ENCODE measurements at places on chromosomes 7 and 10.

- DNase-seq: no peak
These were observed 48.0 kb downstream of the MTURN start for GRCh38 chr7:30182814-30183213.

GRCh38 chr10:69965919-69966662, 86.6 kb upstream of the MACROH2A2 start:
- no peak for DNase-seq

DNA sequence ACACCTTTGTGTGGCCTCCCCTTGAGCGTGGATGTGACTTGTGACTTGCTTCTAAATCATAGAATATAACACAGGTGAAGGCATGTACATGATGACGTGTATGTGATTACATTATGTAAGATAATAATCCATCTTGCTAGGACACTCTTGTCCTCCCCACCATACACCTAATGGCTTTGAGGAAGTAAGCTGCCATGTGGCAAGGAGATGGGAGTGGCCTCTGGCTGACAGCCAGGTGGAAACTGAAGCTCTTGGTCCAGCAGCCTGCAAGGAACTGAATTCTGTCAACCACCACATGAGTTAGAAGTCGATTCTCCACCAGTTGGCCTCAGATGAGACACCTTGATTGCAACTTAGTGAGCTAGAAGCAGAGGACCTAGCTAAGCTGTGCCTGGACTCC, 67.4 kb upstream of the ELN start:
- no peak for DNase-seq

- no peak for DNase-seq
These were observed 342.1 kb downstream of the BMPER start for GRCh38 chr7:34247468-34247867.

DNA sequence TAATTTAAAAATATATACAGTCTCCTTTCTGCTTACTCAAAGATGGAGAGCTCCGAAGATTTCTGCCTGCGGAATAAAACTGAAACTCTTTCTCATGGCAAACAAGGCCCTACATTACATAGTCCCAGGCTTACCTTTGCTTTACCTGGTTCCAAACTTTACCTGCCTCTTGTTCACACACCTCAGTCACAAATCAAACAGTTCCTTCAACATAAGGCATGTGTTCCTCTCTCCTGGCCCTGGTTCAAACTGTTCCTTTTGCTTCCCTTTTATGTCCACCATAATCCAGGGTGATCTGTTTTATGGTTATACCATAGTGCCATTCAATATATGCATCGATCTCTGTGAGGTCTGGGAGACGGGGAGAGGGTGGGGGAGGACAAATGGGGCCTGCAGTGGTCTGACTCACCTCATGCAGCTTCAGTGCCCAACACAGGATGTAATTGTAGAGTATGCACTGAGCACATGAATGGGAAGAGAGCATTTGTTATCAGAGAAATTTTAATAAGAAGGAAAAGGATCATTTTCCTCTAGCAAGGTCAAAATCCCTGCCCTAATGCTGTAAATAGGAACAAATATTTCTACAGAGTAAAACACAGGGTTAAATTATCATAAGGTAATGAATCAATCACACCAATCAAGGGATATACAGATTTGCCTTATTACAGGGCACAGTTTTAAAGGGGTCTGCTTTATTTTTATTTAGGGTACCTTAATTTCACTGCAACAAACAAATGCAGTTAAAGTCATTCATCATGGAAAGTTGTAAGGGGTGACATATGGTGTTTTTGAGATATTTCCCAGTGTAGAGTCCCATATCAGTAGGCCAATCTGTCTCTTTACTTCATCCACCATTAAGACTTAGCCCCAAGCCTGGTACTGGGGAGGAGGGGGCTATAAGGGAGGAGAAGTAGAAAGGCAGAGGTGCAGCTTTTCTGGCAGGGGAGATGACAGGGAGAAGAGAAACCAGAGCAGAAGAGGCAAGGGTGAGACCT, 88.8 kb upstream of the PDE1C start:
- no peak for DNase-seq

GRCh38 chr10:117652228-117653169, 110.0 kb downstream of the EMX2 start:
- no peak for DNase-seq

- DNase-seq: no peak
These were observed 37.2 kb upstream of the CDH23 start for GRCh38 chr10:71359364-71360046.

GRCh38 chr7:148662646-148663045, 36.1 kb upstream of the CUL1 start:
- no peak for DNase-seq

GRCh38 chr7:874031-874749, 2.2 kb upstream of the GET4 start:
- DNase-seq: no peak

DNA sequence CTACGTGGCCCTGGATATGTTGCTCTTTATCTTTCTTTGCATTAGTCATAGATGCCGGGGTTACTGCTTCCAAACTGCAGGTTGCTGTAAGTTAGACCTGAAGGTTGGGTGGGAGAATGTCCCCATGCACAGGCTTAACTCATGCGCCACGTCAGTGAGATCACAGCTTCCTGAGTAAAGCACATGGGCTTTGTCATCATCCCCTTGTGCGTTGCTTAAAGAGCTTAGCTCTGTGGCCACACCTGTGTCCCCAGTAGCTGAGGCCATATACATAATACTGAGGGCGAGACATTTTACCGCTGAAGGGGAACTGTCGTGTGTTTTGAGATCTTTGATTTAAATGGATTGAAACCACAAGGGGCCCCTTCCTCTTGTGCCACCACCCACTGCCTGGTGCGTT, 45.8 kb upstream of the BTBD16 start:
- DNase-seq: no peak

- no peak for DNase-seq
These were observed 265.6 kb upstream of the FOXK1 start for GRCh38 chr7:4416396-4417056.

DNA sequence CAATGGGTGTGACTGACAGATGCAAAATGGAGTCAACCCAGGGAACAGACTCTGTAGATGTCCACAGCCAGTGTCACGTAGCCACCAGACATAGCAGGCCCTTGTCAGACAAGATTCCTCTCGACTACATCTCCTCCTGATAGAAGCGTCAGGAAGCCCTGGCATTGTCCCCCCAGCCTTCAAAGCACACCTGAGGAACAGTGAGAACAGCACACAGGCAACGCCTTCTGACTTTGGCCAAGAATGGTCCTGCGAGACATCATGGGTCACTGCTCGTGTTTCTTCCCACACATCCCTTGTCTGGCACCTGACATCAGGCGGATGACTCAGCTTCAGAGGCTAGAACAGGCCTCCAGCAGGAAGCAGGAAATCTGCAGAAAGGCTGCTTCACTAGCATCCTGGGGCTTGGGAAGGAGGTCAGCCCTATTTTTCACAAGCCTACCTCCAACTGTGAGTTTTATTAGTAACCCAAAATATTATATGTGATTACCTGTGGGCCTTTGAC, 52.8 kb upstream of the GPR26 start:
- no peak for DNase-seq

- no peak for DNase-seq
These were observed 828 bp upstream of the CFAP70 start for GRCh38 chr10:73359492-73359891.

- peak; percentile 69 for DNase-seq
These were observed 56.7 kb downstream of the GRK5 start for GRCh38 chr10:119263951-119264617.

GRCh38 chr10:44051584-44052385, 333.1 kb downstream of the CXCL12 start:
- DNase-seq: no peak

DNA sequence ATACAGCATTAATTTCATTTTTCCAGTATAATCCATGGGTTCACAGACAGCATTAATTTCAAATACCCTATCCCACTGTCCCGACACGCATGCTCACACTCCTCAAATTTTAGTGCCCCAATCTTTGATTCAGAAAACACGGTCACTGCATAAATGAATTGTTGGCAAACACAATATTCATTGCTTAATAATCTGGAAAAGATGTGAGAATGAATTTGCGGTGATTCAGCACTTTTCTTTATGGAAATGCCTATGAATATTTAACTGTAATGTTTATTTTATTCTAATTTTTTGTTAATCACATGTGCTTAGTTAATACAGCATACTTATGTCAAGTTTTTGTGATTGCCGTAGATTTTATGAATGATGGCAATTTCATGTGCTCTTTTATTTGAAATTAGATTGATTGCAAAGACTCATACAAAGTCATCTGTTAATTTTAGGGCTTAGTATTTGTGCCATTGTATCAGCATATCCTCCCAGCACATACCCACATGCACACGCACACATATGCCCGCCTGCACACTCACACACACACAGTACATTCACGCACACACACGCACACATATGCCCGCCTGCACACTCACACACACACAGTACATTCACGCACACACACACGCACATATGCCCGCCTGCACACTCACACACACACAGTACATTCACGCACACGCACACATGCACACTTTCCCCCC, 35.1 kb downstream of the MACROH2A2 start:
- DNase-seq: no peak

DNA sequence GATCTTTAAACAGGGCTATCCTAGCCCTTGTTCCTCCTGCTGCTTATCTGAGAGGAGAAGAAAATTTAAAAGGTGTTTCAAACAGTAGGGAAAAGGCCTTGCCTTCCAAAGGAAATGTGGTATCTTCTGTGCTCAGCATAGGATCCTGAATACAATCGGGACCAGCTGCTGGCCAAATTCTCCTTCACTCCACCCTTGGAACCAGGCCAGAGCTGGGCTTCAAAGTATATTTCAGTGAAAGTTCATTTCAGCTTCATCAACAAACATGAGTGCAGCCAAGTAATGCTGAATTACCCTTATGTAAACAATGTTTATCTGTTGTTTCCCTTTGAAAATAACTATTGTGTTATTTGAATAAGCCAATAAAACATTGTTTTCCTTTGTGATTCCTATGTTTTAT, 146.5 kb upstream of the MEOX2 start:
- no peak for DNase-seq

DNA sequence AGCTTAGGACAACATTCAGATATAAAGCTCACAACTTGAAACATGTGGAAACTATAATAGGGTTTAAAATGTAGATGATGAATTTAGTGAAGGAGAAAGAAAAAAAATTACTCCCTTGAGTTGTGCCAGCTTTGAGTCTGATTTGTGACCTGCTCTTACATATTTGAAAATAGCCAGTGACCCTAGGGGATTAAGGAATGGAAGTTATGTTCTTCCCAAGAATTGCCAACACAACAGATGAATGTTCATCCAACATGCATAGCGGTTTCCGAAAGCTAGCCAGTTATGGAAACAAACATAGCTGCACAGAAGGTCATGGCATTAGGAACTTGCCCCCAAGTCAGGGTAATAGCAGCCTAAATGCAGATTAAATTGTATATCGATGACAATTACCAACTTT, 10.8 kb downstream of the TMEM196 start:
- DNase-seq: no peak

DNA sequence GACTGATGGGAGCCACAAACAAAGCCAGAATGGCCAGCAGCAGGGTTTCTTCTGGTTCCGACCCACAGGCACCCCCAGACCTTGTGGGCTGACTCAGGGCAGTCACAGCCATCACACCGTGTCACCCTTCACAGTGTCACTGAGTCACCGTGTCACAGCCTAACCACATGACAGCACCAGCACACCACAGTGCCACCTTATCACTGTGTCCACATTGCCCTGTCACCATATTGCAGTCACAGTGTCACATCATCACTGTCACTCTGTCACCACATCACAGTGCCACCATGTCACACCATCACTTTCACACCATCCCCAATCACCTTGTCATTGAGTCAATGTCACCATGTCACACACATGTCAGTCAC, 77.0 kb downstream of the OAT start:
- DNase-seq: no peak

DNA sequence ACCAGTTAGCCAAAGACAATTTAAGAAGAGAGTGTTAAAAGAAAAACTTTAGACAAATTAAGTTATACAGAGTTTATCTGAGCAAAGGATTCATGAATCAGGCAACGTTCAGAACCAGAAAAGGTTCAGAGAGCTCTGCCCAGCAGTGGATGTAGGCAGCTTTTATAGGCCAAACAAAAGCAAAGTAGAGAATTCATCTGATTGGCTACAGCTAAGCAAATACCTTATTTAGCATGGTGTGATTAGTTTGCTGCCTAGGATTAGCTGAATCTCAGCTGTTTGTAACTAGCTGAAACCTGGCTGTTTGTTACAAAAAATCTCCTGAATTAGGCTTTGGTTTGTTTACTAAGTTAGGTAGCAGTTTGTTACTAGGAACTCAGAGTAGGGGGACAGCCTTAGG, 66.0 kb downstream of the SLC25A40 start:
- DNase-seq: no peak

DNA sequence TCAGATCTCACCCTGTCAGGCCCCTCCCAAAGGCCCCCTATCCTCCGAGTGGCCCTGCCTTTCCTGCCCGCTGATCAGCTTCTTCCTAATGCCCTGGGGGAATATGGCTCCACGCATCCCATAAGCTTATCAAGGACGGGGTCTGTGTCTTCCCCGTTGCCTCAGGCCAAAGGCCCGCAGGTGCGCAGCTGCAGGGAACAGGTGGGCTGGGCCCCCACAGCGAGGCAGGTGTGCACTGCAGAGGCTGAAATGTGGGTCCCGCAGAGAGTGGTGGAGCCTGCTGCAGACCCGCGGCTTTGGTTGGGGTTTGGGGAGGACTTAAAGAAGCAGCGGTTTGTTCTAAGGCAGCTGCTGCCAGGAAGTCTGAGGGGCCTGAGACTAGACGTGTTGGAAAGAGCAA, 220.8 kb upstream of the TCERG1L start:
- no peak for DNase-seq

DNA sequence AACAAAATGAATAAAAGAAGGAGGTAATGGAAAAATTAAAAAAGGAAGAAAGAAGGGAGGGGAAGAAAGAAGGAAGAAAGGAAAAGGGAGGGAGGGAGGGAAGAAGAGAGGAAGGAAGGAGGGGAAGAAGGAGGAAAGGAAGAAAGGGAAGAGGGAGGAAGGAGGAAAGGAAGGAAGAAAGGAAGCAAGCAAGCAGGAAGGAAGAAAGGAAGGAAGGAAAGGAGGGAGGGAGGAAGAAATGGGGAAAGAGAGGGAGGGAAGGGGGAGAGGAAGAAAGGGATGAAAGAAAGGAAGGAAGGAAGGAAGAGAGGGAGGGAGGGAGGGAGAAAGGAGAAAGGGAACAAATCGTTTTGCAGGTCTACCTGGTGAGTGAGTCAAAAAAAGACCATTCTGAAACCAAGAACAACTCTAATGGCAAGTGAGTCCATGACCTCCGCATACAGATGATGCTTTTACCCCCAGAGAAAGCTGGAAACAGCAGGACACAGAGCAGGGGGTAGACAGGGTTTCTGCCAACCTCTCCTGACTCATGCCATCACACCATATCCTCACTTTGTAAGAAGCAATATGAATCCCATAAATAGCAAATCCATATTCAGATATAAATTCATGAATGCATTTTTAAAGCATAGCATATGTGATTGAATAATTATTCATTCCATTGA, 1112.9 kb upstream of the AUTS2 start:
- no peak for DNase-seq

GRCh38 chr7:70143075-70144044, 545.1 kb downstream of the AUTS2 start:
- DNase-seq: no peak

GRCh38 chr10:22770270-22770669, 55.9 kb upstream of the PIP4K2A start:
- no peak for DNase-seq

All from cerebellar nuclear complex (tissue), 1 donor.